Stimulated activated CD4-positive, alpha-beta T cell treated with anti-CD3 and anti-CD28 coated beads, Interleukin-2, amount 100 ng/mL, for 4 hours (primary cell): ENCODE measurements at places on chromosomes 7 and 10.

DNA sequence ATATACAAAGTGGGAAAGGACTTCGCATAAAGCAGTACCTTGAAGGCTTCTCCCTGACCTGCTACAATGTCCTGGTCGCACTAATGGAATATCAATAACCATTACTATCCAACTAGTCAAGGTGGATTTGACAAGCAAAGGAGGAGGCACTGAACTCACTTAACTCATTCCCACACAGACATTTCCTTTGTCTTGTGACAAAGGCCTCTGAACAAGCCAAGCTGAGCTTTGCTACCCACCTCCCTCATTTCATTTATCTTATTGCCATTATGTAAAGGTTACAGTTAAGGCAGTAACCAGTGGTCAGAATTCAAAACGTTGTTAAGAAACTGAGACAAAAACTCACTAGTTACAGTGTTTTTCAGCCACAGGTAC lies 7.3 kb downstream of the ELMO1 start:
- no peak for DNase-seq

- no peak for DNase-seq
These were observed 141.3 kb downstream of the RAB11FIP2 start for GRCh38 chr10:117905404-117905803.

- DNase-seq = no peak
These were observed 720 bp downstream of the SNCG start for GRCh38 chr10:86958901-86959736.

- no peak for DNase-seq
These were observed 540.3 kb upstream of the IGFBP3 start for GRCh38 chr7:46461334-46461777.

DNA sequence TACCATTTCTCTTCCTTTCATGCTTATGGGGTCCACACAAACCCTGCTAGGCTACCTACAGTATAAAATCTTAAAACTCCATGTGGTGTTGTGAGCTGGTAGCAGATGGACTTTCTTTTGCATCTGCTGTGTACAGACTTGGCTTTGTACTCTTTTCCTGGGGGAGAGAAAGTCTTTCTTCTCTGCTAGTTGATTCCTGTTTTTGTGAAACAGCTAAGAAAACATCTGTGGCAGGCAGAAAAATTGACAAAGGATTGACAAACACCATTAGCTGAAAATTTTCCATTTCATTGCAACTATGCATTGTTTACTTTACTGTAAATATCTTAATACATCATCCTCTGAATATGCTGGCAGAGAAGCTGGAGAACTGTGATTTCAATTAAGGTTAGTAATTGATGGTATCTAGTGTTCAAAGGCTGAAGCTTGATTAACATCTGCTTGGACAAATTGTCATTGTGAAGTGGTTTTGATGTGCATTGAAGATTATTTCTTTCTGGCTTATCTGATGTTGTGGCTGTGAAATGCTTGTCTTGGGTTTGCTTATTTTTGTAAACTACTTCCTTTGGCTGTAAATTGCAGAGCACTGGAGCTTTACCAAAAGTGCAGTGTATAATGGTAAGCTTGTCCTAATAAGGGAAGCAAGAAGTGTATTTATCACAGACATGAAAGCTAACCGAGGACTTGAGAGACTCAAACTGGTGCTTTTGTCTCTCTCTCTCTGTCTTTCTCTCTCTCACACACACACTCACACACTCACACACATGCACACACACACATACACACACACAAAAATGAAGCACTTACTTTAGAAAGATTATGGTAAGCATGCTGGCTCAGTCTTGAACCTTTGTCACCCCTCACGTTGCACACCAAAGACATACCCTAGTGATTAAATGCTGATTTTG lies at the start of gene FOXP2:
TSS of gene FOXP2 (plus strand) at position 660 of the 908 bp plus-strand sequence. CDS start 11,697 bp downstream, outside the sequence.
- DNase-seq = no peak

DNA sequence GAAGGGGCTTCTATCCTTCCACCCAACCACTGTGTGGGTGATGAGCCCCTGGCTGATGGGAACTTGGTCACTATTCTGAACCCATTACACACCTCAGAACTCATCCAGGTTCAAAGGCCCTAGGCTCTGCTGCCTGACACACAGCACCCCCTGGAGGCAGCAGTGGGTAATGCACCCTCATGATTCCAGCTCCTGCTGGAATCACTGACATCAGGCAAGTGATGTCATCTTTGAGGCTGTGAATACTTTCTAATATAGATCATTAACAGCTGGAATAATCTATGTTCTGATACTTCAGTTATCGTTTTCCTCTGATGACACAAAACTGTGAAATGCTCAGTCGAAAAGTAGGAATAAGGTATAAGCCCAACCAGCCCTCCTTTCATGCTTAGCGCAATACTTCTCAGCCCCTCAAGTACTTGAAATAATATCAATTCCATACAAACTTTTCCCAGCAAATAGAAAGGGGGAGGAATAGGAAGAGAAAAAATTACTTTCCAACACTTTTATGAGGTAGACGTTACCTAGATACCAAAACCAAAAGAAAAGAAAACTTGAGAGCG lies 7.5 kb upstream of the RBP3 start:
- DNase-seq = peak; percentile 45

GRCh38 chr7:158829021-158829341 lies 328 bp downstream of the ESYT2 start:
- DNase-seq = no peak

- no peak for DNase-seq
These were observed 137.3 kb downstream of the SDK1 start for GRCh38 chr7:3438352-3438751.

DNA sequence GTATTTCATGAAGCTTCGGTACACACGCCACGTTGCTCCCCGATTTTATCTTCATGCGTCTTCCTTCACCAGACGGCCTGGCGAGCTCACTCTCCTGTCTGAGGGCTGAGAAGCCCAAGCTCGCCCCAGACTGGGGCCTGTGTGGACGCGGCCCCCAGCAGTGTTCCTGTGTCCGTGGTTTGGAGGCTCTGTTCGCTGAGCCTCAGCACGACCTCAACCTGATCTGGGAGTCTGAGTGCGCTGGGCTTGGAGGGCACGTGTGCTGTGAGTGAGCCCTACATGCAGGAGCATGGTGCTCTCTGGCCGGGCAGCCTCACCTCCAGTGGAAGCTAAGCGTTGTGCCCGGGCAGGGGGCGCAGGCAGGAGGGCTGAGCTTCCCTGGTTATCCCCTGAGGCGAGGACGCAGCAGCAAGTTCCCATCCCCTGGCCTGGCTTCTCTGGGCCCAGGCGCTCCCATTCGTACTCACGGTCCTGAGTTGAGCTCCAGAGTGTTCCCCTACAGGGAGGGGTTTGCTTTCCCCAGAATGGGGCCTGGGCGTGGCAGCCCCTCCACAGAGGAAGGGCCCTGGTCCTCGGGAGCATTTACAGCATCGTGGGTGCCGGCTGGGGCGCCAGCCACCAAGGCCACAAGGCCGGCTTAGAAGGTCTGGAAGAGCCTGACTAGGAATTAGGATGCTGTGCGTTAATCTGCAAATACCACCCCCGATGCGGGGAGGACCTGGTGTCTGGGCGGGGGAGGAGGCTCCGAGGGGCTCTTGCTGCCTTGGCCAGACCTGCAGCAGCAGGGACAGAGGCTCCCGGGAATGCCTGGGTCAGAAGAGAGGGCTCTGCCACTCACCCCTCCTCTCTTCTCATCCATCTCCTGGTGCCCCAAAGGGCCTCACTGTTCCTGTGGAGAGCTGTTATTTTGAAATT lies 400.6 kb downstream of the DNAJB6 start:
- no peak for DNase-seq

GRCh38 chr7:96933067-96933645 lies 72.2 kb upstream of the DLX6 start:
- no peak for DNase-seq

- DNase-seq = no peak
These were observed 301.3 kb downstream of the REEP3 start for GRCh38 chr10:63822496-63822895.

DNA sequence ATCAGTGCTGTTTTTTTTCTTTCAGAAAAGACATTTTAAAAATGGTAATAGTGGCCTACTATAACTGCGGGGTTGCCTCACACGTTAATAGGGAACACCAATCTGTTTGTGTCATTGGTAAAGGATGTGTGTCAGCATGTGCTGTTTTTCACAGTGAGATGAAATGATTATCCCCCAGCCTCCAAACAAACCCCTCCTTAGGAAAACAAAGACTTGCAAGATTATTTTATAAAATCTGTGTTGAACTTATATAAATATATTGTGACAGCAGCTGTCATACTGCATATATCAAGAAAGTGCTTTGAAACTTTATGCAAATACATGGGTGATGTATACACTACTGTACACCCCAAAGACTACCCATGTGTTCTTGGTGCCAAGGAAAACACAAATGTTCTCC lies 125.8 kb downstream of the BMPER start:
- DNase-seq = no peak

DNA sequence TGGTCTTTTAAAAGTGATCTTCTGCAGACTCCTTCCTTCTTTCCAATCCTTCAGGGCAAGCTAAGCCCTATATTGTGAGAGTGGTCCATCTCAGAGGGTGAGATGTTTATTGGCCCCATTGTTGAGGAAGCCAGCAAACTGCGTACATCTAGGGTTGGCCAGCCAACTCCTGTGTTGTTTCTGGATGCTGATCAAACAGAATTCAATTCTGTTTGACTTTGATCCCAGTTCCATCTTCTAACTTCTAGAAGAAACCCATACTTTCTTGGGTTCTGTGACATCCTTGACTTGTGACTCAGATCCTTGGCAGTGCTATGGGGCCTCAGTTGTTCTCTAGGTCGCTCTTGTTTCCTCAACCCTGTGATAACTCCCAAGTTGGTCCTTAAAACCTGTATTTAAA lies 116.2 kb downstream of the LSMEM1 start:
- no peak for DNase-seq

DNA sequence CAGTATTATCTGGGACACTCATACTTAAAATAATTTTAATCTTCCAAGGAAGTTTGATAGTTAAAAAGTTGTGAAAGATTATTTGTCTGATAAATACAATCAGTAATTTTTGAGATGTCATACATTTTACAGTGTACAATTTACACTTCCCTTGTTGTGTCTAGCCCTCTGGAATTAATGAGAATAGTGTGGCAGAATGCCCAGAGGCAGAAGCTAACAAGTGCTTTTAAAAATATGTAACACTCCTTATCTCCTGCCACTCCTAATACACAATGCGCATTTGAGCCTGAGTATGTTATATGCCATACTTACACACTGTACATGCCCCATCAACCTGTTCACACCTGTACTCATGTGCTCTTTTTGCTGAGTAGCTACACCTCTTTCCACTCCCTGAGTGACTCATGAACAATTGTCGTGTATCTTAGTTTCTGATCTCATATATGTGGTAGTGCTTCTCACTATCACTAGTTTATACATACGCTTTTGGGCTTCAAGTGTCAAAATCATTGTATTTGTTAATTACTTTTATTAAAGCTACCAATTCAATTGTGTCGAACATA lies 106.9 kb upstream of the GNAI1 start:
- no peak for DNase-seq

- DNase-seq = no peak
These were observed 62.2 kb downstream of the CYP51A1 start for GRCh38 chr7:92072121-92072520.

- no peak for DNase-seq
These were observed 248.7 kb downstream of the NEBL start for GRCh38 chr10:20648263-20648874.

- DNase-seq = no peak
These were observed 104.0 kb downstream of the JAZF1 start for GRCh38 chr7:28076423-28077200.

- DNase-seq = no peak
These were observed 426.4 kb upstream of the FZD8 start for GRCh38 chr10:36068542-36068941.

DNA sequence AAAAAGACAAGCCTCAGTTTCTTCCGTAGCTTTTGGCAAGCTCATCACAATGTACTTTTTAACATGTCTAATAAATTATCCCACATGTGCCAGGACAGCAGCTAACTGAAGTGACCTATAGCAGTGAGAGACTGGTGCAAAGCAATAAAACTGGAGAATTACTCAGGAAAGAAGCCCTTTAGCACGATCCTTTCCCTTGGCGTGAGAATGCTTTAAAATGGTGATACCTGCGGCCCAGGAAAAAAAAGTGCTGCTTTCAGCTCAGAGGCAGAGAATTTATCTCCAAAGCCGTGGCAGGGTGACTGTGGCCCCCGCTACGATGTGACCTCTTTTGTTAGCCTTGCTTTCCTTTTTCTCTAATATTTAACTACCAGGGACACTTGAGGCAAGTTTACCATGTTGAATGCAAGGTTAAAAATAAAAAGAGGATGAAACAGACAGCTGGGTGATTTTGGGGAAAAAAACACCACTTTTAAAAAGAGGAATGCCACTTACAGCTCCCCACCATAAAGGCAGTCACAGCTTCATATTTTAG lies 184.0 kb downstream of the FANK1 start:
- DNase-seq = no peak

GRCh38 chr7:70392877-70393435 lies 739.0 kb upstream of the GALNT17 start:
- DNase-seq = no peak

DNA sequence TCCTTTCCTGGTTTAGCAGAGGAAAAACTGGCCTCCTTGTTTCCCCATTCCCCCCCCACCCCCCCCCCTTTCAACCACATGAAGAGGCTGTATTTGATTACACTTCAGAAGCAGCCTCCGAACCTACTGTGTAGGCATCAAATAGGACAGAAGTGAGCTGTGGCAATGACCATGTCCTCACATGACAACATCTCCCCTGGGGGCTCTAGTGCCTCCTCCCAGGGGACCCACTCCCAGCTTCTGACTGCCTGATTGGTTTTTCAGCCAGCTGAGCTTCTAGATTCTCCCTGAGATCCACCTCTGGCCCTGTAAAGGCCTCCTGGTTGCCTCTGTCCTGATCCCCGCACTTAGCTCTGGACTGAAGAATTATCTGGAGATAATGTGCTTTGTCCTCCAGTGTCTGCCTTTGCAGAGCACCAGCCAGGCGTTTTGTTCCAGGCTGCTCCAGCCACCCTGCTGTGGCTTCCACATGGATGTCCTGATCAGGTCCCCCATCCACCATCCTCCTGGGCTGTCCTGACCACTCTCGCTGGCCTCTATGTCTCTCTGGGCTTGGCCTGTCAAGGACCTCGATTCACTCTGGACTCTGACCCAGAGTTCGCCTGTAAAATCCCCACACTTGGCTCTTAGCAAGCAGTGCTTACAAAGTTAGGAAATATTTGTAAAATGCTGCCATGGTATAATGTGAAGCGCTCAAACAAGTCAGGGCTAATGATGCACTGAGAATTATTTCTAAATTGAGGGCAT lies 42.4 kb upstream of the TOMM7 start:
- DNase-seq = no peak

DNA sequence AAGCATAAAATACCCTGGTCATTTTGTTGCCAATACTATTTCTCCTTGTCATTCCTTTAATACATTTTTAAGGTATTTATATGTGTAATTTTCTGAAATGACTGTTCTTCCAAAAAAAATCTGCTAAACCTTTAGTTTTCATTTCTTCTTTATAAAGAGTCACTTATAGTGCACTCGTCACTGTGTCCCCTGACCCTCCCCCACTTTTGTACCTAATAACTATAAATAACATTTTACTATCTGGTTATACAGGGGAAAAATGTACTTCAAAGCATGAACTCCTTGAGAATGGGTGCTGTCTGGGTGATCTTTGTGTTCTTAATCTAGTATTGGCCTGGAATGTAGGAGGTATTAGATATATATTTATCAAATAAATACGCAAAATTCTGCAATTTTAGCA lies 31.1 kb downstream of the RTKN2 start:
- no peak for DNase-seq

- DNase-seq = no peak
These were observed 2.4 kb downstream of the ZNF3 start for GRCh38 chr7:100079024-100079560.
